ENCODE measurements at places on chromosomes 16 and 17.

DNA sequence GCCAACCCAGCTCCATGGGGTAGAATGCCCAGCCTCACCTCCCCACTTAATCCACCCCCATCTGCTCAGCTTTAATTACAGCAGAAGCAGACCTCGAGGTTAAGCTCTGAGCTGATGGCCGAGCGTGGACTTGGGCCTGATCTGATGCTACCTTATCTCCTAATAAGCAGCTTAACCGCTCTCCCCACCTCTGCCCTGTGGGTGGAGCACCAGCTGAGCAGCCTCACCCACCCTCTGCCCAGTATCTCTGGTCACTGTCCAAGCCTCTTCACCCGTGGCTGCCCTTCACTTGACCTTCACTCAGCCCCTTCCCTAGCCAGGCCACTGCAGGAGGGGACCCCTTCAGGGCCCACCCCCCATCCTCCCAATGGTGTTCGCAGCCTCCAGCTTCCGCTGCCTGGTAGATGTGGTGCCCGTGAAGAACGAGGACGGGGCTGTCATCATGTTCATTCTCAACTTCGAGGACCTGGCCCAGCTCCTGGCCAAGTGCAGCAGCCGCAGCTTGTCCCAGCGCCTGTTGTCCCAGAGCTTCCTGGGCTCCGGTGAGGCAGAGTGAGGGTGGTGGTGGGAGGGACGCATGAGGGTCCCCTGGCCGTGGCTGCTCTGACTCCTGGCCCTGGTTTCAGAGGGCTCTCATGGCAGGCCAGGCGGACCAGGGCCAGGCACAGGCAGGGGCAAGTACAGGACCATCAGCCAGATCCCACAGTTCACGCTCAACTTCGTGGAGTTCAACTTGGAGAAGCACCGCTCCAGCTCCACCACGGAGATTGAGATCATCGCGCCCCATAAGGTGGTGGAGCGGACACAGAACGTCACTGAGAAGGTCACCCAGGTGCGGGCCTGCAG lies 6.8 kb downstream of the KCNH6 start:
- no peak for DNase-seq

- DNase-seq = no peak
Measured at GRCh38 chr16:75062135-75062975, 54.2 kb downstream of the LDHD start.

- no peak for DNase-seq
Measured at GRCh38 chr17:78547035-78547434, 30.2 kb downstream of the DNAH17 start.

GRCh38 chr17:65925606-65926307 lies 266.2 kb downstream of the CEP112 start:
- DNase-seq = no peak

DNA sequence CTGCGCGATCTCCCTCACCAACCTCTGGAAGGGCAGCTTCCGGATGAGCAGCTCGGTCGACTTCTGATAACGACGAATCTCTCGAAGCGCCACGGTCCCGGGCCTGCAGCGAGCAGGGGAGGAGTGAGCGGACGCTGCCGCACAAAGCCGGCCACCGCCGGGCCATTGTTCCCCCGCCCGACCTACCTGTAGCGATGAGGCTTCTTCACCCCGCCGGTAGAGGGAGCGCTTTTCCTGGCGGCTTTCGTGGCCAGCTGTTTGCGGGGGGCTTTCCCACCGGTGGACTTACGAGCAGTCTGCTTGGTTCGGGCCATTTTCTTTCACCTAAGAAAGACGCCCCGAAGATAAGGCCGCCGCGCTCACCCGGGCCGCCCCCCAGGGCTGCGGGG lies 5.8 kb upstream of the UNK start:
- no peak for DNase-seq

DNA sequence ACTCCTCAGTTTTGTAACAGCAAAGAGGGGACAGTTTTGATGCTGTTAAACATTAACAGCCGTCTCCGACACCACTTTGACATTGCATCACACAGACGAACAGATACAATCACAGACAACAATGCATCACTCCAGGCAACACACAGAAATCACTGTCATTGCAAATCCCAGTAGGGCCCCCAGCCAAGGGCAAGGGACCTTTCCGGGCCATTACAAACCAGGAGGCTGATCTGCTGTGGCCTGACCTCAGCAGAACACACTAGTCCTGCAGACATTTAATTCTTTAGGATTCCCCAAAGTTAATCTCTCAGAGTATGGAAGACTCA lies 136.2 kb upstream of the RCVRN start:
- no peak for DNase-seq

DNA sequence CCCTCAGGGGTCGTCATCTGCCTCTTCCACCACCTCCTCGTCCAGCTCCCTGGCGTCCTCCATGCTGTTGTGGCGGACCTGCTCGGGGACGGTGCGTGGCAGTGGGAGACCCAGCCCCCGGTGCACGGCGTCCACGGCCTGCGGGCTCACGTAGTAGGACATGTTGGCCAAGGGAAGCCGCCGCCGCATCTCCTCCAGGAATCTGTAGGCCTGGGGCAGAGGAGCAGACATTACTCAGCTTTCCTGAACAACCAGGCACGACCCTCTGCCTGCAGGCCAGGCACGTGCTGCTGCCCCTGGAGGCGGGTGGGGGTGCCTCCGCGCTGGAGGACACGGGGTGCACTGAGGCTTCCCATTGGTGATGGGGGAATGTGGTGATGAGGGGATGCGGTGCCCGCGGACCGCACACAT lies 17.8 kb downstream of the TELO2 start:
- DNase-seq = no peak

DNA sequence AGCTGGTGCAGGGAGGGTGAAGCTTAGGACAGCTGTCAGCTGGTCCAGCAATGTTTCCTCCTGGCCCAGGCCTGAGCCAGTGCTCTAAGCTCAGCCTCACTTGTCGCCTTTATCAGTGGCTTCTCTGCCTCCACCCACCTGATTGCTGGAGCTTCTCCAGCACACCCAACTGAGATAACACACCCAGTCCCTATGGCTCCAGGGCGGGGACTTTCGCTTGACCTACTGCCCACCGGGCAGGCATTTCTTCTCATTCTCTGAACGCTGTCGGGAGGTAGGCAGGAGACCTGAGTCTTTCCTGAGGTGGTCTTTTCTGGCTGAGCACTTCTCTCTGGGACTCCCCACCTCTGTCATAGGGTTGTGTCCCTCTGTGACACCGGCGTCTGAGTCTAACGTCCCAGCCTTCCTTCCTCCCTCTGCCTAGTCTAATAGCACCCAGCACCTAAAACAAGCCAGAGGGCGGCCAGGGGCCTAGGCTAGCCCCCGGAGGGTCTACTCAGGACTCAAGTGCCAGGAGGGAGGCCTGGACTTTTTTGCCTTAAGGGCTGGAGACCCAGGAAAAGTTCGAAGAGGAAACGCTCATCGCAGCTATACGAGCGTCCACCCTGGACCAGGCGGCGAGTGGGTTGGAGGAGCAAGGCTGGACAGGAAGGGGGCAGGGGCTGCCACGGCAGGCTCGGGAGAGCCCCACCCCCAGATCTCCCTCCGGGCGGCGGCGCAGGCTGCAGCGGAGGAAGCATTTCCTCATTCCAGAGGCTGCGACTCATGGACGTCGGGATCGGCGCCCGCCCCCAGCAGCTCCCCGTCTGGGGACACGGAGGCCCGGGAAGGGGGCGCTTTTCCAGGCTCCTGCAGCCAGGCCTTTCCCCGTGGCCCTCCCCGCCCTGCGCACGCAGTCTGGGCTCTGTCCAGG lies 756 bp downstream of the TAX1BP3 start:
- DNase-seq = no peak

GRCh38 chr17:78623541-78623940 lies 46.3 kb upstream of the DNAH17 start:
- DNase-seq = no peak

- DNase-seq = no peak
Measured at GRCh38 chr17:60840456-60840855, 162.8 kb downstream of the BCAS3 start.

GRCh38 chr17:78654325-78654724 lies 77.1 kb upstream of the DNAH17 start:
- no peak for DNase-seq

GRCh38 chr16:54051821-54052220 lies 234.8 kb downstream of the IRX3 start:
- DNase-seq = no peak

DNA sequence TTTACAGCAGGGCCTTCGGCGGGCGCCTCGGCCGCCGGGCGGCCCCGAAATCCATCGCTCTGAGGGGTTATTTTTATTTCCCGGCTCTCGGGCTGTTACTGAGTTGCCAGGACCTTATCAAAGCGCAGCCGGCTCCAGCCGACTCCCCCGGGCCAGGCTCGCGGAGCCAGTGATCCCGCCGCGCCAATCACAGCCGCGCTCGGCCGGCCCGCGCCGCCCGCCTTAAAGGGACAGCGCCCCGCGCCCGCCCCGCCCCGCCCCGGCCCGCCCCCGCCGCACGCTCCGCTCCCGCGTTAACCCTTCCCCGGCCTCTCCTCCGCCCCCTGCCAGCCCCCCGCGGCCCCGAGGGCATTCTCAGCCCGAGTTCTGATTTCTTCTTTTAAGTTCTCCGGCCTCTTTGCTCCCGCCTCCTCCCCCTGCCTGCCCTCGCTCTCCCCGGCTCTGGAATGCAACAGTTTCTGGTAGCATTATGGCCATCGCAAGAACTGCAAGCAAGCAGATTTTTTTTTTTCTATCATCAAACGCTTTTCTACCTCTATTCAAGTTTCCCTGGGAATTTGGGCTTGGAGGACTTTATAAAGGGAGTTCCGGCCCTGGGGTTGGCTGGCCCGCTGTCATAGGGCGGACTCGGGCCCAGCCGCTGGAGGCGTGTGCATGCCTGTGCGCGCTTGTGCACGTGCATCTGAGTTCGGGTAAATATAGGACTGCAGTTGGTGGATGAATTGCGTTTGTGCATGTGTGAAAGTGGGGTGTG lies at the start of gene AXIN2:
TSS of gene AXIN2 (minus strand) at position 197 of the 754 bp plus-strand sequence. CDS start 3,028 bp downstream, outside the sequence.
- DNase-seq = no peak

- no peak for DNase-seq
Measured at GRCh38 chr17:80827646-80828643, 163.7 kb upstream of the CHMP6 start.

DNA sequence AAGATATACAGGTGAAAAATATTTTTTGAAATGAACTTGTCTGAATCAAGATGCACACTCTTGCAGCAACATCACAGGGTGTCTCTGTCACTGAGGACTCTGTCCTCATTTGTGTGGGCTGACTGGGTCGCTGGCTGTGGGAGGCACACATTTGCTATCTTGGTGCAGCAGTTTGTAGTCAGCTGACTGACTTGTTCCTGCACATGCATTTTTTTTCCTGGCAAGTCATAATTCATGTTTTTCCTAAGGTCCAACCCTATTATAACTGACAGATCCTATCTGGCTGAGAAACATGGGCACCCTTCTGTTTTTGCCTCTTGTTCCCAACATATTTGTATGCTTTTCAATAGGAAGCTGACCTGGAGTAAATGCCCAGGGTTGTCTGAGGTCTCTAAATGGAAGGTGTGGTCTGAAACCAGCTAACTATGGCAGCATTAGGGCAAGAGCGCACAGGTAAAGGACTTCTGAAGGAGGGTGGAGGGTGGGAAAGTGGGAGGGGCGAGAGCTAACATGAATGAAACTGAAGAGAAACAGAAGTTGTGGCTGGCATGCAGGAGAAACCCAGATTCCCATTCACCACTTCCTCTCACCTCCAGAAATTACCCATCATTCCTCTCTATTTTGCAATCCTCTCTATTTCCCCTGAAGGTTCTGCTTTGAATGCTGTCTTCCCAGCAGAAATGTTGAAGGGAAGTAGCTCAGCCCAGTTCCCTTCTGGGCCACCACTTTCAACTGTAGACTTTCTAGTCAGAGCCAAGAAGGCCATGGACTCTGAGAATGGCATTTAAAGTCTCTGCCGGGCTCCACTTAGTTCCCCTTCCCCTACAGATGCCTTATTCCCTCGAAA lies 166.1 kb downstream of the PRKCA start:
- peak; percentile 1 for DNase-seq

DNA sequence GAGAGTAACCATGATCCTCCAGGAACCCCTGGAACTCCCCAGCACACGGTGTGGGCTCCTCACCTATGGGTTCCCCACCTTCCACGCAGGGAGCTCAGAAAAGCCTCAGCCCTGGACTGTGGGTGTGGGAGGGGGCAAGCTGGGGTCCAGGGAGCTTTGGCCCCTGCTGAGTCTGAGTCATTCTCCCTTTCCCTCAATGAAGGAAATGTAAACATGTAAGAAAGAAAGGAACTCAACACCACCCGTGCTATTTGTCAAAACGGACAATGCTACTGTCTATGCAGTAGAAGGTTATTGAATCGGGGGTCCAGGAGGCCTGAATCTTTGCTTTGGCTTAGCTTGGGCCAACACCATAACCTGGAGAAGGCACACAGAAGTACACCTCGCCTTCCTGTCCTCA lies 222.8 kb downstream of the PMP22 start:
- DNase-seq = no peak

GRCh38 chr17:18235743-18236256 lies 10.4 kb downstream of the LLGL1 start:
- DNase-seq = no peak

DNA sequence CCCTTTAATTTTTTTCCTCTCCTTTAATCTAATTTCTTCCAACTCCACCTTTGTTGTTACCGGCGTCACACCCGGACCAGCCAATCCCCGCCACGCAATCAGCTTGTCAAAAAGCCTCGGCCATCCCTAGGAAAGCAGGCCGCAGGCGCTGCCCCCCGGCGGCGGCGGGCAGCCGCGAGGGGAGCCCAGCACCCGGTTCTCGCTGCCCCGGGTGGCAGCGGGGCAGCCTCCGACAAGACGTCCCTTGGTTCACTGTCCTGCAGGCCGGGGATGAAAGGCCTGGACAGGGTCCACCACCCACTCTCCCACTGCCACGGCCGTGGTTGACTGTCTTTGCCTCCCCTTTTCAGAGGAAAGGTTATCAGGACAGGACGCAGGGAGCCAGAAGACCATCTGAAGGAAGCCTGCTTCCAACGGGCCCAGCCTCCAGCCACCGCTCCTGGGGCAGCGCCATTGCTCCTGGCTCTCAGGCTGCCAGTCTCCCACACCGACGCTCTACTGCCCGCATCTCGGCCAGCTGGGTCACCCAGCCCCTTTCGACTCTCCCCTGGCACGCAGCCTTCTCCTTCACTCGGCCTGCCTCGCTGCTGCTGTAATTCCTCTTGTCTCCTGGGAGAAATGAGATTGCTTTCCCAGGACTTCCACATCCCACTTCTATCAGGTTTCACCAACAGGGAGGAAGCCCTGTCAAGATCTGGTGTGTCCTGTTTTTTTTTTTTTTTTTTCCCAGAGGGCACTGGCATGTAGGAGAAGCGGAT lies 2.8 kb upstream of the UBTF start:
- no peak for DNase-seq

GRCh38 chr16:49333259-49333597 lies 40.4 kb upstream of the C16orf78 start:
- no peak for DNase-seq

DNA sequence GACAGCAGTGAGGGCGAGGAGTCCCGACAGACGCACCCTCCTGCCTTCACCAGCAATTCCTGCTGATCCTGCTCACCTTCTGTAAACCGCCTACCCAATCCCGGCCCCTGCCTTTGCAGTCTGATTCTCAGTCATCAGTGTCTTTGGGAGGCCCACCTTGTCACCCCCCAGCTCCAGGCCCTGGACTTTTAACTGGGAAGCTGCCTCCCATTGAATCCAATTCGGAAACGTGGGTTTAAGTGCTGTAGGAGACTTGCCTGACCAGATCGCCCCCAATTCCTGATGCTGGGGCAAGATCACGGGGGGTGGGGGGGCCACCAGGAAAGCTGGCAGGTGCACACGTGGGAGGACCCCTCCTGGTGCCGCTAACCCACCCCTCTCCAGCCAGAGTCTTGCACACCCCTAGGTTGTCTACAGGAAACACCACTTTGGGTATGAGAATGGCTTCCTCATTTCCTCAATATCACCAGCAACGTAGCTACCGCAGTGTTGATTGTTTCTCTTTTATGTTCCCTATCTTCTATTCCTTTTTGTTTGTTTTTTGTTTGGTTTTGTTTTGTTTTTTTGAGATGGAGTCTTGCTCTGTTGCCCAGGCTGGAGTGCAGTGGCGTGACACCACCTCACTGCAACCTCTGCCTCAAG lies 46.6 kb upstream of the CMIP start:
- DNase-seq = no peak
